ENCODE measurements at places on chromosomes 3 and 15.

DNA sequence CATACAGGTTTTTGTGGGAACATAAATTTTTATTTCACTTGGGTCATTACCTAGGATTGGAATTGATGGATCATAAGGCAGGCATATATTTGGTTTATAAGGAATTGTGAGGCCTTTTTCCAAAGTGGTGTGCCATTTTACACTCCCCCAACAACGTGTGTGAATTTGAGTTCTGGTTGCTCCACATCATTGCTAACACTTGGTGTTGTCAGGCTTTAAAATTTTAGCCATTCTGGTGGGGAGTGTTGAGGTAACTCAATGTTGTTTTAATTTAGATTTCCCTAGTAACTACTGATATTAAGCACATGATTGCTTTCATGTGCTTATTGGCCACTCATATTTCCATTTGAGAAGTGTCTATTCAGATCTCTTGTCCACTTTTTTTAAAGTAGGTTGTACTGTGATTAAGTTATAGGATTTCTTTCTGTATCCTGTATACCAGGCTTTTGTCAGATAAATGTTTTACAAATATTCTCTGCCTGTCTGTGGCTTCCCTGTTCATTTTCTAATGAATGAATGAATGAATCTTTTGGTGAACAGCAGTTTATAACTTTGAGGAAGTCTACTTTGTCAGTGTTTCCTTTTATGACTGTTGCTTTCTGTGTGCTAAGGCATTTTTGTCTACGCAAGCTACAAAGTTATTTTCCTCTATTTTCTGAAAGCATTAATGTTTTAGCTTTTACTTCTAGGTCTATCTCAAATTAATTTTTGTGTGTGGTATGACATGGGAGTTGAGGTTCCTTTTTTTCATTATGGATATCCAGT lies 17.9 kb upstream of the NR2C2 start:
- DNase-seq, result no peak

GRCh38 chr3:148187296-148187695 lies 510.4 kb upstream of the AGTR1 start:
- no peak for DNase-seq

DNA sequence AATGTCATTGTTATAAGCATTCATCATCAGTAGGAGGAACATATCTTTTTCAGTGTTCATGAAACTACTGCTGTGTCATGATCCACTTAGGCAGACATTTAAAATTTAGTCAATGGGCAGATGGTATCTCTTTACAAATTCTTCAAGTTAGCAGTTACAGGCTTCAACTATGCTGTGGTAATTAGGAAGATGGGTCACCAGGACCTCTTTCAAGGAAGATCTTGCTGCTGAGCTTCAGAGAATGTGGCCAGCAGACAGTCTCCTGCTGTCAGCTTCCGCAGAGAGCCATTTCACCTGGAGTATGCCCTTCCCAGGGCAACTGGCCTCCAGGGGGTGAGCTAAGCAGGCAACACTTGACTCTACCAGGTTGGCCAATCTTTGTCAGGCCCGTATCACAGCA lies 19.4 kb downstream of the IFT57 start:
- DNase-seq, result no peak

DNA sequence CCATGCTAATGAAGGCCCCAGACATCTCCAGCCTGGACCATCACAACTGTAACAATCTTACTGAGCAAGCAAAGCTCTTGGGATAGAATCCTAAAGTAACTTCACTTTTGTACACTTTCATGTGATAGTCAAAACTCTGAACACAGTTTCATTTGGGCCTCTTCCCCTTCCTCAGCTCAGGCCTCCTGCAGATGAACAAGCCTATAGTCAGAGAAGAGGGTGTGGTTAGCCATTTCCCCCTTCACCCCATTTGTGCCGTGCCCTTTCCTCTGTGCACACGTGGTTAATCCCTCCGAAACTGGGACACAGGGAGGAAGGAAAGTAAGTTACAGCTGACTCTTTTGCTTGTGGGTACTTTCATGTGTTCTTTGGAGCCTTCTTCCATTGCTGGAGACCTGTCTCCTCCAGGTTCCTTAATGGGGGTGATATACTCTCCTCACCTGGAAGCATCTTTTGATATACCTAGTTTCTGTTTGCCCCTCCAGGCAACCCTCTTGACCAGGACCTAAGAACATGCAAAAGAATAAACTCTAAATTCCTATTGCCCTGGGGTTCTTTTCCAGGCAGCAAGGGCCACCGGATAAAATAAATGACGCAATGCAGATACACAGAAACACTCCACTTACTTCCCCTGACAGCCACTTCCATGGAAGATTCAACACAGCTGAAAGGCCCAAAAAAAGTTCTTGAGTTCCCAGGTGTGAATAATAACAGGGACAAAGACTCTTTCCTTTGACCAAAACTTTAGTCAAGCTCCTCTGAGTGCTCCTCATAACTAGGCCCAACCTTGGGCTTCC lies 29.6 kb upstream of the CSTA start:
- no peak for DNase-seq

GRCh38 chr3:124780761-124781475 lies 50.7 kb downstream of the UMPS start:
- DNase-seq, result no peak

DNA sequence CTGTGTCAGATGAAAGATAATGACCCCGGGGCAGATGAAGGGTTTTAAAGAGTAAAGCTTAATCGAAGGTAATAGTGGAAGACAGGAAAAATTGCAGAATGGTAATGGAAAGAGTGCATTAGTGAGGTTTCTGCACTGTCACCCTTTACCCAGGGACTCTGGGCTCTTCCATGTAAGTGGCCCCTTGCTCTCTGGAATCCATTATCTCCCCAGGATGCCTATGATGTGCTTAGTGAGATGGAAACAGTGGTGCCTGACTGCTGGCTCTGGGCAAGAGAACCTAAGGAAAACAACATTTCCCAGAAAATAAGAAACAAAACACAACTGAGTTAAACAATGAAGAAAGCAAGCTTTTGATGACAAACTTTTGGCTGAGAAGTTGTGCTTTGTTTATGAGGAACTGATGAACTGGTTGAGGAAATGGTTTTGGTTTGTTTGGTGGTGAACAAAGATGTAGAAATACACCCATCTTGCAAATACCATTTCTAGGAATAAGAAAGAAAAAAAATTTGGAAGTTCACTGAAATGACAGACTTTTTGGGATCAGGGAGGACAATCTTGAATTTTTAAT lies 119.9 kb upstream of the RASGRP1 start:
- DNase-seq, result no peak

DNA sequence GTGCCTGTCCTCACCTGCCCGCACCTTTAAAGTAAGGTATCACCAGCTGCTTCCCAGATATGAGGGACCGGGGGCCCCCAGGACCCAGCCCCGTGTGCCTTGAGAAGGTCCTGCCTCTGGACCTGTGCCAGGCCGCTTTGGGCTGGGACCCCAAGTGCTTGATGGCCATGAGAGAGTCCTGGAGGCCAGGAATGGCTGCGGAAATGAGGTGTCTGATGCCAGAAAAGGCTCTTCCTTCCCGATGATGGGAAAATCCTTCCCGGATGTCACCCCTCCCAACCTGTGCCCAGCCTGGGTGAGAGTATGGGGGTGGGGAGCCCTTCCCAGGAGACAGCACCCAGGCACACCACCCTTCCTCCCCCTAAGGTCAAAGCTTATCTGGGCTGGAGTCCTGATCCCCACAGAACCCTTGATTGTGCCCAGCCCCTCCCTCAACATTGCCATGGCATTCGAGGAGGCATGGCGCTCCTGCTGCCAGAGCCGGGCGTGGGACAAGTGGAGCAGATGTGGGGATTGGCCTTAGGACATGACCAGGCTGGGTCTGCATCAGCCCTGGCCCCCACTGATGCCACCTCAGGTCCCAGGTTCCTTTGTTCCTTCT lies 14.2 kb downstream of the SEMA3F start:
- no peak for DNase-seq

DNA sequence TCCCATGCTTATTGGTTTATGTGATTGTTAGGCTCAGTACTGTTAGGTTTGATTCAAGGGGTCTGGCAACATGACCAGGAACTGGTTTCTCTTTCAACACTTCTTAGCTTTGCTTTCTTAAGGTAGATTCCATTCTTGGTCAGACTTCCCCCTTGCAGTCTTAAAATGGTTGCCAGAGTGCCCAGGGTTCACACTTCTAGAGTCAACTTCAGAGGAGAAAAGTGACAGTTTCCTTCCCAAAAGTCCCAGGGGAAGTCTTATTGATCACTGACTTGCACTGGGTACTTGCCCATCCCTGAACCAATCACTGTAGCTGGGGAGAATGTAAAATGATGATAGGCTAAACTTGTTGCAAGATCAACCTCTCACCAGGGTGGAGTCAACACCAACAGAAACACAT lies 14.1 kb downstream of the MGLL start:
- no peak for DNase-seq

GRCh38 chr3:72487946-72488737 lies 360.1 kb downstream of the SHQ1 start:
- no peak for DNase-seq

Measured in stimulated activated CD4-positive, alpha-beta T cell treated with anti-CD3 and anti-CD28 coated beads, Interleukin-1b, Interleukin-23, amount 100 ng/mL, for 1 hour (primary cell).